Cardiac septum (tissue), 1 donor: ENCODE measurements at places on chromosomes 6 and 20.

- DNase-seq: no peak
Measured at GRCh38 chr6:9095729-9096128, 660.4 kb upstream of the SLC35B3 start.

DNA sequence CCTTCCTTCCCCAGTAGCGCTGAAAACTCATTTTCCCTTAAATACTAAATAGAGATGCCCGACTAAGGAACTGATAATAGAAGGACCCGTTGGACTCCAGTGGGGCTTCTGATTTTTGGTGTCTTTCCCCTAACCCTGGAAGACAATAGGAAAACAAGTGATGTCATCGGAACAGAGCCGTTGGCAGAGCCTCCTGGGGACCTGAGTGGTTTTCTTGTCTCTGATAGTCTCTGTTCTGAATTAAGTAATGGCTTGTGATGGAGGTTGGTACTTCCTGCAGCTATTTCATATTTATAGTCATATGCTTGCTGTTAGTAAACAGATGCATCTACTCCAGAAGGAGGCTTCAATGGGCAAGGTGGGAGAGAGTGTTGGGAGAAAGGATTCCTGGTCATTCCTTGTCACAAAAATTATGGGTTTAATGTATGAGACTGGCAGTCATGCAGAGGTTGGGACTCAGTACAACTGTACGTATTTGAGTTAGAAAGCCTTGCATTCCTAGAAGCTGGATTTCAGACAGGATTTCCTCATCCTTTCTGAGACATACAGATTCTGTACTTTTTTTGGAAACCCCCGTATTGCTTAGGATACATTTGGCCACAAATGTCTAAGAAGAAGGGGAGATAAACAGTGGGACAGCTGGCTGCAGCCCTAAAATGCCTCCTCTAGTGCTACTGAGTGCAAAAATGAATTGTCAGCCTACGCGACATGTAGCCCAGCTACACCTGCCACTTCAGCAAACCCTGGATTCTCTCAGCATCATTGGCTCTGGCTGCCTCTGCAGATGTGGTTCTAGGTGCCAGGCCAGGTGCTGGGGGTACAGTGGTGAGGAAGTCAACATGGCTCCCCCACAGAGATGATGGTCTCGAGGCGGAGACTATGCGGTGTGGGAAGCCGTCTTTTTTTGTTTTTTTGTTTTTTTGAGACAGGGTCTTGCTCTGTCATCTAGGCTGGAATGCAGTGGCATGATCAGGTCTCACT is 38.1 kb downstream of the CDS2 start:
- no peak for DNase-seq

DNA sequence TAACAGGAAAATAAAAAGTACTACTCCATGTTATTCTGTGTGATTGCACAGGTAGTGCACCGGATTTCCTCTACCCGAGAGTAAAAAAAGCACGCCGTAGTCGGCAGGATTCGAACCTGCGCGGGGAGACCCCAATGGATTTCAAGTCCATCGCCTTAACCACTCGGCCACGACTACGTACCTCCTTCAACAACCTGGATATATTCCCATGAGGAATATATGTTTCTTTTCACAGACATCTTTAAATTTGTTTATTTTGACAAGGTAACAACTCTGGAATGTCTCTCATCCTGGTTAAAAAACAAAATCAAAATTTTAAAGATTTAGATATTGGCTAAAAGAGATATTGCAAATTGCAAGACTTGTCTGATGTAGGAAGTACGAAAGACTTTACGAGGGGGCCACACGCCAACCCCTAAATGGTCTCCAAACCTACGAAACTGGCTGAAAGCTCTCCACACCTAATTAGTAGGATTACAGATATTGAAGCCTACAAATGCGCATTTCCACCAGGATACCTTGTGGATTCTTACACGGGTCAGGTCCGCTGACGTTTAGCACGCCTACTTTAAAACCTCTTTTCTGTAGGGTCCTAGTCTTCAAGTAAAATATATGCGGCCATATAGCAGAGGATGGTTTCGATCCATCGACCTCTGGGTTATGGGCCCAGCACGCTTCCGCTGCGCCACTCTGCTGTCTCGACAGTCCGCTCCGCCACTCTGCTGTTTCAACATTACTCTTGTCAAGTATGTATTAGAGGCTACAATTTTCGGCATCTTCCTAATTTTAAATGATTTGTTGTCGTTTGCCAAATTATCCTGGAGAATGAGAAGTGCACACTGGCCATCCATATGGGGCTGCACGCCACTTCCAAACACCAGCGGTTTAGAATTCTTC is 52.2 kb upstream of the BTN3A2 start:
- DNase-seq: peak; percentile 81

DNA sequence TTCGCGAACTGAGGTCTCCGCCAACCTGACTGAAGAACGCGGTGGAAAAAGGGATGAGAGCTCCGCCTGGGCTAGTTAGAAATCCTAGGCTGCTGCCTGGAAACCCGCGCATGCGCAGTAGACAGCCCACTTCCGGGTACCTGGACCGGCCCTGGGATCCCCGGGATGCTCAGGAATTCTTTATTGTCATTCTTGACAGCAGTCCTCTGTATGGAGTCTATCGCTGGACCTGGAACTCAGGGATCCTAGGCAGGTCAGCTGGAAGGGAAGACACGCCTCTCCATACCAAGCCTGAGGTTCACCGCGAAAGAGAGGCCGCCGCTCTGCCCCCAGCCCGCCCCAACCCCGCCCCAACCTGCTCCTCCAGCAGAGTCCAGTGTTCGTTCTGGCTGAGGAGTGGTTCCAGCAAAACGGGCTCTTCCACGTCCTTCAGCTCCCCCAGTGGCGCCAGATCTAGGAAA is 1379.2 kb upstream of the DEFB115 start:
- DNase-seq: peak; percentile 79

DNA sequence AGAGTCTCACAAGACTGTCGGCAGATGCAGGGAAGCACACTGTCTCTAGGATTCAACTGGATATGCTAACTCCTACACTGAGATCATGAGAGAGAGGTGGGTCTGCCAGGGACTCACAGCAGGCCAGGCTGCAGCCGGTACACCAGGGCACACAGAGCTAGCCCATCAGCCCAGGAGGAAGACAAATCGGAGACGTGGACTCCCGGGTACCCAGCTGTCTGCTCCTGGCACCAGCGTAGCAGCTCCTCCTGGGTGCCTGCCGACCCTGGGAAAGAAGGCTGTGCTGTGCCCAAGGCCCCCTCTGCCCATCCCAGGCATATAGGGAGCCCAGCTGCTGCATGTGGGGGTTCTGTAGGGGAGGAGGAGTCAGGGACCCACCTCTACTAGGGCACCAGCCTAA is 7.0 kb downstream of the MICAL1 start:
- no peak for DNase-seq
